Nasal cavity respiratory epithelium epithelial cell of viscerocranial mucosa (primary cell): ENCODE measurements at places on chromosomes 5 and 9. TPM values are rescaled to one million over a fixed set of nuclear protein-coding genes. Genes with fewer than 3 reads are reported as not detected.

Gene LRRC70
- 0.68 and 1.9 TPM in 2 replicates for total RNA-seq

Gene SEMA6A
- total RNA-seq: 0.34 and 13.0 TPM in 2 replicates

Gene C8G
- 0.28 TPM in 1 of 2 replicates, not detected in the other for total RNA-seq

Gene HMGXB3
- 33.5 and 67.8 TPM in 2 replicates for total RNA-seq

Gene DRD1
- not detected in 2 replicates for total RNA-seq

Gene ELP1
- 55.0 and 64.6 TPM in 2 replicates for total RNA-seq

Gene ADAMTS2
- total RNA-seq: under 0.01 TPM in 1 of 2 replicates, not detected in the other
